C1 segment of cervical spinal cord (tissue), 14 donors: ENCODE measurements at places on chromosomes 11 and 22.

DNA sequence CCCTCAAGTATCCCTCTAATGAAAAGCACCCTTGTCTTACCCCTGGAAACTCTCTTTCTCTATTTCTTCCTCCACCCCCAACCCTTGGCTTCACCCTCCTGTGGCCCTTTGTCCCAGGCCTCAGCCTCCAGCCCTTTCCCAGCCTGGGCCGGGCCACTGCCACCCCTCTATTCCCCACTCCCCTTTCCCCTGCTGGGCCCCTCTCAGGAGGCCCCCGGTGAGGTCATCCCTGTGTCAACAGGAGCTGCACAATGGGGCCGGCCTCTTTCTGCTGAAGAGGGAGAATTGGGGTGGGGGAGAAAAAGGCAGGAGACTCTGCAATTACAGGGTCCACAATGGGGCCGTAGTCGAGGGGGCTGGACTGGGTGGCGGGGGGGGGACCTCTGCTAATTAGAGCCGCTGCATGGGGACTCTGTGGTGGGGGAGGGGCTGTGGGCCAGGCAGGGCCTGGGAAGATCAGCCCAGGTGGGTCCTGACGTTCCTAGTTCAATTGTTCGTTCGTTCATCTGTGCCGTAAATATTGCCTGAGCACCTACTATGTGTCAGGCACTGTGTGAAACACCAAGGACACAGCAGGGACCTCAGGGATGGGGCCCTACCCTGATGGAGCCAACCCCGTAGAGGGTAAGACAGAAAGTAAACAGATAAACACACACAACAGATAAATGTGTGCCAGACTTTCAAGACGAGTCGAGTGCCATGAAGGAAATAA is 18.5 kb upstream of the MPPED1 start:
- no peak for DNase-seq

GRCh38 chr11:62603072-62603408 is 1.4 kb upstream of the MTA2 start:
- DNase-seq, result no peak

GRCh38 chr22:47071078-47071806 is 308.8 kb downstream of the TBC1D22A start:
- no peak for DNase-seq

DNA sequence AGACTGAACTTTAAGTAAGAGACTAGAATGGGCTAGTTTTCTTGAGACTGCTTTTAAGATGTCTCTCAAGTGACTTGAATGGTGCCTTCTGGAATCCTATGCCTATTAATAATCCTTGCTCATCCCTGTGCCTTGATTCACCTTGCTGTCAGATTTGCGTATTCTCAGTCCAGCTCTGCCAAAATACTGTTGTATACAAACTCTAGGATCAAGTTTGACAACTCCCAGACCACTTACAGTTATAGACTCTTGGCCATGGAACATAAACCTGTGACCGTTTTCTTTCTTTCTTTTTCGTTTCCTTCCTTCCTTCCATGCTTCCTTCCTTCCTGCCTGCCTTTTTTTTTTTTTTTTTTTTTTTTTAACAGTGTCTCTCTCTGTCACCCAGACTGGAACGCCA is 2390.9 kb upstream of the RAG2 start:
- no peak for DNase-seq

DNA sequence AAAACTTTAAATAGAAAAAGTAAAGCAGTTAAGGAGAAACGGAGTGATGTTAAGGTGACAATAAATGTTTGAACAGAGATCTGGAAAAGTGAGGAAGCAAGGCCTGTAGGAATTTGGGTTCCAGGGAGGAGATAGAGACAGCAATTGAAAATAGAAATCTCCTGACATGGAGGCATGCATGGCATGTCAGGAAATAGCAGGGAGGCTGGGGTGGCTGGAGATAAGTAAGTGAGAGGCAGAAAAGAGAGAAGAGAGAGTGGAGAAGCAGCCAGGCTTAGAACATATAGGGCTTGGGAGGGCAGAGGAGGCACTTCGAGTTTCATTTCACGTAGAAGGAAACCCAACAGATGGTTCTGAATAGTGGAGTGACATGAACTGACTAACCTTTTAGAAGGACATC is 185.5 kb downstream of the LRRC4C start:
- no peak for DNase-seq

DNA sequence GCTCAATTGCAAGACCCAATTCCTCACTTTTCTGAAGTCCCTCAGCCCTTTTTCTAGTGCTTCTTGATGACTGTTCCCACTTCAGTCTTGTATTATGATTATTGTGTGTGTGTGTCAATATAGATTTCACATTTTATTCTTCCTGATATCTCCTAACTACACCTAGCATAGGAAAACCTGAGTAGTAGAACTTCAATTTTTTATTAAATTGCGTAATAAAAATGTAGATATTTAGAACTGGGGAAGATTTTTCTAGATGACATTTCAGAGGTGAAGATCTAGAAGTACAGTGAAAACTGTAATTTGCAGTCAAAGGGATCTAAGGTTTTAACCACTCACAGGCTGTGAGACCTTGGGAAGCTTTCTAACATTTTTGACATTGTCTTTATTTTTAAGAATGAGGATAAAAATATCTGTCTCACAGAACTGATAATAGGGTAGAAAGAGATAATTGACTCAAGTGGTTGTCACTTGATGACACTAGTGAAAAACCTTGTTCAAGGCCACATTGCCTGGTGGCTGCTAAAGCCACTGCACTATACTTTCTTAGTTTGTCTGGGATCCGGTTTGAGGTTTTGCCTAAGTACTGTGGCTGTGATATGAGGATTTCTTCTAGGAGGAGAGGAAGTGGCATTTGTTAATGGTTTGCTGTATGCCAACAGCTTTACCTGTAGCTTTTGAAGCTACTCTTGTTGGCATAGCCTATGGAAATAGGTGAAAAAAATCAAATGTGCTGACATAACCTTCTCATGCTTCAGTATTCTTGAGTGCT is 32.2 kb upstream of the SESN3 start:
- no peak for DNase-seq

- DNase-seq, result no peak
Measured at GRCh38 chr22:46612904-46613605, 7.1 kb upstream of the GRAMD4 start.

GRCh38 chr11:26037716-26038115 is 294.2 kb upstream of the ANO3 start:
- DNase-seq, result no peak

DNA sequence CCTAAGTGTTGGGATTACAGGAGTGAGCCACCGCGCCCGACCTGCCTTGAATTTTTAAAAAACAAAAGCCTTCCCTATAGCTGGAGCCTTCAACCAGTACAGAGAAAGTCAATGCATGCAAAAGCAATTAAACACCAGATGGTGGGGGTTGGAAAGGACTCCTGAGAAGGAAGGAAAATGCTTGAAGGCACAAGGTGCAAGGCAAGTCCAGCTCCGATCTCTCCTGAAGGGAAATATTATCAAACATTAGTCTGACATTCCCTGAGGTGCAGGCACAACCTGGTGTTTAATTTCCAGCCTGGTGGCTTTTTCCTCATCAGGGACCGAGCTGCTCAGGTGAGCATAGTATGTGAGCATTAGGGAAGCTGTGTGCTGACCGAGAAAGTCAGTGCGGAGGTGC is 12.9 kb upstream of the RAPSN start:
- DNase-seq, result no peak

GRCh38 chr11:121933694-121934093 is 182.3 kb downstream of the BLID start:
- no peak for DNase-seq

DNA sequence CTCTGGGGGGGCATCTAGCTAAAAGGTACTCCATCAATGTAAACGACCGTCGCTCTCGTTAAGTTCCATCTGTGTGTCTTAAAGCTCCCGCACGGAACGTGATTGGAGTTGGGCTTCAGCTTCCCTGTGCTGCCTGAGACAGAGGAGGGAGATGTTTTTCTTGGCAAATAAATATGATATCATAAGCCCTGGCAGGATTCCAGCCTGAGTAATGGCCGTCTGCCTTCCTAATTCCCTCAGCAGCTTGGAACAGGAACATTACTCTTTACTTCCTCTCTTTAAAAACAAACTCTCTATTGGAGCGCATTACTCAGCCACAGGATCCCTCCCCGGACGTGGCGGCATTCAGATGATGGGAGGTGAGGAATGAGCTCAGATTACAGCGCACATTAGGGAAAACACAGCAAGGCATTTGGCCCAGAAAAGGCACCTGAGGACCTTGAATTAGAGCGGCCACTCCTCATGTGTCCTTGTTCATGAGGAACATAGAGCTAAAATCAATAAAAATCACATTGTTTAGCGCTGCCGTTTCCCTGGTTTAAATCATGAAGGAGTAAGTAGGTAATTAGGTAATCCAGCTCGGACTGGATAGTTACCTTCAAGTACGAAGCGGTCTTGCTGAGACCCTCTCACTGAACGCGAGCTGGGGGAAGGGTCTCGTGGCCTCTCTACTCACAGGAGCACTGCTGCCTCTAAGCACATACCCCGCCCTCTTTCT is 230.4 kb downstream of the ST3GAL4 start:
- DNase-seq, result no peak

DNA sequence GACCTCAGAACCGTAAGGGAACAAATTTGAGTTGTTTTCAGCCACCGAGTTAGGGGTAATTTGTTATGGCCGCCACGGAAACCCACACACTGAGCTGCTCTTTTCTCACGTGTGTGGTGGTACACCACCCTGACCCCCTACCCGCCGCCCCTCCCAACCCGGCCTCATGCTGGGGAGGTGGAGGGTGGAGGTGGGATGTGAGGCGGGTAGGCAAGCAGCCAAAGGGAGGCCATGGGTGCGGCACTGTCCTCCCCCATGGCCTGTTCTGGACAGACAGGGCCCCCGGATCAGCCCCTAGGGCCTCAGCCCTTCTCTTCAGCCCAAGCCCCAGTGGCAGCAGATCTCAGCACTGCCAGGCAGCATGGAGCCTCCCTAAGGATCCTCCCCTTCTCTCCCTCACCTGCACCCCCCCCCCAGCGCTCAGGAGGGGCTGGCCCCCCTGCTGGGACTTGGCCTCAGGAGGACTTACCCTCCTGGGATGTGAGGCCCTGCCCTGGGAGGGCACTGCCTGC is 7.9 kb downstream of the PRR5 start:
- DNase-seq, result no peak

- DNase-seq, result peak; percentile 60
Measured at GRCh38 chr11:95229993-95230809, 801 bp downstream of the SESN3 start.

DNA sequence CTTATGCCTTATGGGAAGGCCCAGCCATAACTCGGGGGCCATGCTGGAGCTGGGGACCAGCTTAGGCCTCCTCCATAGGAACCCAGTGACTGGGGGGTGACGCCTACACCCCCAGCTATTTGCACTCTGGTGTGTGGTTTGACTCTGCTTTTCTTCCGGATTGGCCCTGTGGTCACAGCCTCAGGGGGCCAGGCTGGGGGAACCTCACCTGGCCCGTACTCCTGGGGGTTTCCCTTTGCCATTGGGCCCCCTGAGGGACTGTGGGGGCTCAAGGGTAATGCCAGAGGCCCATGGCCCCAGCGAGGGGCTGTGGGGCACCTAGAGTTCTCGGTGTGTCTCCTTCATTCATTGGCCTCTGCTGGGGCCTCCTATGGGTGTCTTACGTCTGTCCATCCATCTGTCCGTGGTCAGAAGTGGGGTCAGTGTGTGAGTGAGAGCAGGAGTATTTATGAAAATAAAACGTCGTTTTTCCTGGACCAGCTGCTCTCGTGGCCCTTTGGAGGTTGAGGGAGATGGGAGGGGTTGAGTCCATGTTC is 6.3 kb upstream of the SH3BP1 start:
- DNase-seq, result no peak

DNA sequence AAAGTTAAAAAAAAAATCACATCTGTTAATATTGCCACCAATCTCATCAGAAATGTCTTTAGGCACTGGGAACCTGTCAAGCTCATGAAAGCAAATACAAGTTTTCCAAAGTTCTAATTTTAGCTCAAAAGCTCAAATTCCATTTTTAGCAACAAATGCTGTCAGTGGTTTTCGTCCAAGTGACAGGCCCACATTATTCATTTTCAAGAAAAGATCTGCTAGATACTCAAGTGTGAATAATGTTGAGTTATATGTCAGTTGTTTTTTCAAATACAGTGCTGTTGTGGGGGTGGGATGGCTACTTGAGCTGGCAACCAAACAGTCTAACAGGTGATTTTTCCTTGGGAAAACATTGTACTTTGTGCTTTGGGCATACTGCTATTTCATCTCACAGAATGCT is 1072.6 kb downstream of the OPCML start:
- no peak for DNase-seq

GRCh38 chr11:95829580-95830259 is 39.4 kb downstream of the CEP57 start:
- DNase-seq, result no peak
